ENCODE measurements at places on chromosomes 1 and 21. TPM values are rescaled to one million over a fixed set of nuclear protein-coding genes. Genes with fewer than 3 reads are reported as not detected.

DNA sequence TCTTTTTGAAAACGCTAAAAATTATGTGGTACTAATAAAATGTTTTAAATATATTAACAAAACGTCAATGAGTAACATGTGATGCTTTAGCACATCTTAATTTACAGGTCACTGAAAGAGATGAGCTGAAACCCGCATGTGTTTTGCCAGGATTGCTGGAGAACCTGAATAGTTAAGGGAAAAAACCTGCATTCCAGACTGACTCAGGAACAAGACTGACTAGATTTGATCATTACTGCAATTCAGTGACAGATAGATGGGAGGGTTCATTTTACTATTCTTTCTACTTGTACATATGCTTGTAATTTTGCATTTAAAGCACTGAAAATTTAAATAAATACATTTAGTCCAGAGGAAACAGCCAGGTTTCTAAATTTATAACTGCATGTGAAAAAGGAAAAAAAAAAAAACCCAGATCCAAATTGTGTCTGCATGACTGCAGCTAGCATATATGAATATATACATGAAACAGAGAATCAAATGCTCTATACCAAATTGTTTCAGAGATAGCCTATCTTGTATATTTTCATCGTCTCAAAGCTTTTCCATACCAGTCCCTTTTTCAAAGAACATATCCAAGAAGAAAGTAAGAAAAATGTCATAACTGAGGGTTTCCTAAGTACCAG, 71.7 kb downstream of the APP start:
- H3K27ac ChIP-seq, result no peak overlapping the region
- no peaks in the 10 kb centered on the region for H3K27me3 ChIP-seq
- DNase-seq, result no peak
- peaks cover 6% of the 10 kb centered on the region for H3K4me1 ChIP-seq
- no peaks in the 10 kb centered on the region for H3K36me3 ChIP-seq

- H3K36me3 ChIP-seq, result no peaks in the 10 kb centered on the region
- H3K27ac ChIP-seq, result no peak overlapping the region
- no peak overlapping the region for H3K4me3 ChIP-seq
- DNase-seq, result no peak
- no peaks in the 10 kb centered on the region for H3K4me1 ChIP-seq
Measured at GRCh38 chr1:227170361-227171166, 147.7 kb downstream of the CDC42BPA start.

DNA sequence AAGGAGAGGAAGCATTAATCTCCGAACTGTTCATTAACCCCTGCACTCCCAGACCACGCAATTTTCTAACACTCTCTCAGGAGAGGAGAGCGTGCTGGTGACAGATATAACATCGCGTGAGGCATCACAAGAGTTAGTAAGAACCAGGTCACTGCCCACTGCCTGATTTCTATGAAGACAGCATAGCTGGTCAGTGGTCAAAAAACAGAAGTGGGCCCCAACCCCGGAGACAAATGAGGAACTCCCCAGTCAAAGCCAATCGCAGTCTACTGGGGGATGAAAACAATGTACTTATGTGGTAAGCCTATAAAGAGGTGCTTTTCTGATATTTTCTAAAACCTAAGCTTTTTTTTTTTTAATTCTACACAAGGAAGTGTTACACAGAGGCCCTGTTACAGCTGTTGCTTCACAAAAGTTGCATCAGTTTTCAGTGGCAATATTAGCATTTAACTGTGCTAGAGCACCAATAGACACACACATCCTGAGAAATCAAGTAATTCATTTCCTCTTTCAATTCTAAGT, 231.8 kb upstream of the IRF2BP2 start:
- H3K27me3 ChIP-seq, result no peaks in the 10 kb centered on the region
- no peaks in the 10 kb centered on the region for H3K36me3 ChIP-seq
- no peak overlapping the region for H3K4me3 ChIP-seq
- DNase-seq, result no peak
- H3K27ac ChIP-seq, result no peak overlapping the region
- H3K4me1 ChIP-seq, result no peaks in the 10 kb centered on the region

GRCh38 chr1:169584483-169585144, 1.7 kb downstream of the F5 start:
- H3K27me3 ChIP-seq, result peaks cover 4% of the 10 kb centered on the region
- no peak for DNase-seq
- no peak overlapping the region for H3K4me3 ChIP-seq
- H3K4me1 ChIP-seq, result peaks cover 4% of the 10 kb centered on the region
- peak overlapping the region; percentile 59 for H3K27ac ChIP-seq

- no peak for DNase-seq
- no peaks in the 10 kb centered on the region for H3K36me3 ChIP-seq
- no peak overlapping the region for H3K27ac ChIP-seq
- no peaks in the 10 kb centered on the region for H3K27me3 ChIP-seq
- H3K4me3 ChIP-seq, result no peak overlapping the region
Measured at GRCh38 chr21:15051644-15052458, 12.9 kb downstream of the NRIP1 start.

DNA sequence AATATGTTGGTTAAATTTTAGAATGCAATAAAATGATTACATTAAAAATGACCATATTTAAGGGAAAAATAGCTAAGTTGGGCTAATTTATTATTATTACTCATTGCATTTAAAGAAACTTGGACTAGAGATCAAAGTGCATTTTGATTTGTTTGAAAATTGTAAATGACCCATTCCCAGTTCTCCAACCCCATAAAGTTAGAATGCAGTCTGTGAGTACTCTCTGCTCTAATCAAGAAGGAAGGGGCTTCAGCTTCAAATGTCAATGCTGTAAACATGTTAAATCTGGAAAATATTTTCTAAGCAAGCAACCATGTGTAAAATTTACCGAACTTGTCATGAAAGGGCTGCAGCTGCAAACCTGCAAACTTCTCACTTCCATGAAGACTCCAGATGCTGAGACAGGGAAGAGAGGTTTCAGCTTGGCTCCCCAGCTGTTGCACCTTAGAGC, 232.7 kb downstream of the TTLL7 start:
- DNase-seq, result no peak
- no peaks in the 10 kb centered on the region for H3K36me3 ChIP-seq
- no peak overlapping the region for H3K4me3 ChIP-seq
- no peaks in the 10 kb centered on the region for H3K27me3 ChIP-seq
- no peak overlapping the region for H3K27ac ChIP-seq

NBPF20 gene
- total RNA-seq, result 4.3 TPM

GRCh38 chr1:7298145-7298544, 473.0 kb upstream of the VAMP3 start:
- H3K27ac ChIP-seq, result peak overlapping the region; percentile 77
- H3K36me3 ChIP-seq, result no peaks in the 10 kb centered on the region
- peaks cover 12% of the 10 kb centered on the region for H3K27me3 ChIP-seq
- H3K4me1 ChIP-seq, result no peaks in the 10 kb centered on the region
- DNase-seq, result no peak

DNA sequence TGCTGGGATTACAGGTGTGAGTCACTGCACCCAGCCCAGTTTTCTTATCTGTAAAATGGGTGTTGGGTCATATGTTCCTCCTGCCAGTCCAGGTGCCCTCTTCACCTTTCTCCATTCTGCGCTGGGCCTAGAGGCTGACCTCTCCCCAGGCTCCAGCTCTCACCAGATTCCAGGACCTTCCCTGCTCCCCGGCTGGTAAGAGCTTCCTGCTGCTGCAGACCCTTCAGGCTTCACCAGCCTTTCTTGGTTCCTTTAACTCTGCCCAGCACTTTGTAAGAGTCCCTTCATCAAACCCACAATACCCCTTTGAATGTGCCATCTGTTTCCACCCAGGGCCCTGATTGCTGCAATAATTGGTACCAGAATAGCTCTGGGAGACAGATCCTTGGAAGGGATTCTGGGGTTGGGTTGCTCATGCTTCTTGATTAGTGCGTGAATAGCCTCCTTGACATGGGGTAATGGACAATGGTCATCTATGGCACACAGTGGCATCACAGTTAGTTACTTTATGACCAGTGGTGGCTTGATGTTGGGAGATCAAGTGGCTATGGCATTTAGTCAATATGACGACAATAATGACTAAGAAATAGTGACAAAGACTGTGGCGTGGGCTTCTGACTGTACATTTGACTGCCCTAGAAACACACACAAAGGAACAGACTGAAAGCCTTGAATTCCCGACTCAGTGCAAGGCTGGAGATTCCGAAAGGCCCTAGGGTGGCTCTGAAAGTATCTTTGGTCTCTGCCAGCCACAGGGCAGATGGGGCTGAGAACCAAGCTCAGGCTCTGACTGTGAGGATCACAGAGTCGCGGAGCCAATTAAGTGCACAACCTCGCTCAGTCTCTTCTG, 67.3 kb downstream of the SLC9A1 start:
- H3K4me1 ChIP-seq, result no peaks in the 10 kb centered on the region
- no peak overlapping the region for H3K27ac ChIP-seq
- no peak for DNase-seq
- no peaks in the 10 kb centered on the region for H3K36me3 ChIP-seq
- no peak overlapping the region for H3K4me3 ChIP-seq
- H3K27me3 ChIP-seq, result no peaks in the 10 kb centered on the region

GRCh38 chr1:53944469-53945182, 873 bp downstream of the IFT25 start:
- H3K27ac ChIP-seq, result peak overlapping the region; percentile 87
- DNase-seq, result no peak
- H3K36me3 ChIP-seq, result no peaks in the 10 kb centered on the region
- H3K4me1 ChIP-seq, result peaks cover 28% of the 10 kb centered on the region
- H3K27me3 ChIP-seq, result no peaks in the 10 kb centered on the region

DNA sequence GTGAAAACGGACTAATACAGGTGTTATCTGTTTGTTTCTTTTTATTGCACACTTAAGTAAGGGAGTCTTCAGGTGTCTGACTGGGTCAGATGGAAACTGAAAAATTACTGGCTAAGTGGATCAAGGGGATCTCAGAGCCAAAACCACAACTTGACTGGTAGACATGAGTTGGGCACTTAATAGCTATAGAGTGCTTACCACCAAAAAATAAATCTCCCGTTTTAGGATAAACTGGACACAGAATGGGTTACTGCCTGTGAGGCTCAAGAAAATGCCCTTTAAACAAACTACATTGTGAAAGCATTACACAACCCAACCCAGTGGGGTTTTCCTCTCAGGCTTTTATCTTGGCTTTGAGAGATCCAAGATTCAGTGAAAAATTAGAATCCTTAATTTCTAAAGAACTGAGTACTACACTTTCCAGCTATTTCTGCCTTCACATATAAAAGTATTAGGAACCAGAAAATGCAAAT, 134.0 kb upstream of the LYPLAL1 start:
- H3K36me3 ChIP-seq, result no peaks in the 10 kb centered on the region
- no peak for DNase-seq
- H3K4me3 ChIP-seq, result no peak overlapping the region
- H3K27ac ChIP-seq, result peak overlapping the region; percentile 0
- H3K27me3 ChIP-seq, result no peaks in the 10 kb centered on the region

VAV3 gene
- 7.3 TPM for total RNA-seq

All from left lung (tissue), 14 donors.